Stomach (tissue), 19 donors: ENCODE measurements at places on chromosomes 5 and 9. TPM values are rescaled to one million over a fixed set of nuclear protein-coding genes. Genes with fewer than 3 reads are reported as not detected.

Gene PTPDC1
- 5.8 TPM for polyA plus RNA-seq

Gene C9orf153
- polyA plus RNA-seq: not detected

Gene SVEP1
- 0.87 TPM for polyA plus RNA-seq

Gene CCNI2
- polyA plus RNA-seq: 1.9 TPM

Gene GRIA1
- 0.03 TPM for polyA plus RNA-seq

Gene PPWD1
- polyA plus RNA-seq: 9.3 TPM

Gene LECT2
- polyA plus RNA-seq: not detected

Gene SPARC
- 87.7 TPM for polyA plus RNA-seq

Gene ARL14EPL
- not detected for polyA plus RNA-seq

Gene DAB2
- 37.0 TPM for polyA plus RNA-seq

Gene DMGDH
- 0.38 TPM for polyA plus RNA-seq

Gene KCNN2
- polyA plus RNA-seq: 0.28 TPM

Gene EQTN
- not detected for polyA plus RNA-seq

Gene DIPK1B
- polyA plus RNA-seq: 4.7 TPM

Gene PFN3
- not detected for polyA plus RNA-seq

Gene DAPK1
- 9.0 TPM for polyA plus RNA-seq

Gene CENPH
- polyA plus RNA-seq: 3.7 TPM

Gene SUB1
- 192 TPM for polyA plus RNA-seq

Gene KIAA1958
- 2.8 TPM for polyA plus RNA-seq

Gene SV2C
- 0.19 TPM for polyA plus RNA-seq

Gene LRRC70
- polyA plus RNA-seq: 0.68 TPM
